B cell (primary cell): ENCODE measurements at places on chromosomes 11 and 22.
A peak's percentile ranks its signal among the peaks of the same experiment; 100 is the strongest.

DNA sequence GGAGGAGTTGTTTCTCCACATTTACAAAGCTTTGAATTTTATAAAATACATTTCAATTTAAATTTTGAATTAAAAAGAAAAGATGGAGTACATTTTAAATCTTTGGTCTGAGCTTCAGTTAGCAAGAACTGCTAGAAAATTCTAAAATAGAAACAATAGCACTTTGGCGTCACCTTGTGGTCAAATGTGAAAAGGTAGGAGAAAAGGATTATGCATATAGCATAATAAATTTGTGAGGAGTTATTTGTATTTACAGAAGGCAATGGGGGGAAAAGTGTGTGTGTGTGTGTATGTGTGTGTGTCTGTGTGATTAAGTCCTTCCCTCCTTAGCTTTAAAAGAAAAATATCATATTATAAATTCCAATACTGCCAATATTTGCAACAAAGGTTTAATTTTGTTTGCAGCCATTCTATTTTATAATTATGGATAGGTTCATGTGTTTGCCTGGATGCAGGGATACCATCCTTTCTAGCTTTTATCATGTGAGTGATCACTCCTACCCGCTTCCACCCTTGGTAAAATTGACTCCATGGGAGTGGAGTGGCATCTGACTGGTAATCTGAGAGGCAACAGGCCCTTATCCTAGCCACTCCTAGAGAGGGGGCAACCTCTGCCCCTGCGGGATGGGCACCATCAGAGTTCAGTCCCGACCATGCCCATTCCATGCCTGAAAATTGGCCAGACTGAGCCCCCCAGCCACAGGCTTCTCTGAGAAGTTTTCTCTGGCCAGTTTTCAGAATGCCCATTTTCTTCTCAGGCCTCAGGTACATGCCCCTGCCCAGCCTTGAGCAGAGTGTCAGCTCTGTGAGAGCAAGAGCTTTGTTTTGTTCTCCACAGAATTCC lies 13.6 kb upstream of the LGR4 start:
- DNase-seq = peak; percentile 63

GRCh38 chr11:111733016-111733415 lies 33.2 kb downstream of the PPP2R1B start:
- no peak for DNase-seq

DNA sequence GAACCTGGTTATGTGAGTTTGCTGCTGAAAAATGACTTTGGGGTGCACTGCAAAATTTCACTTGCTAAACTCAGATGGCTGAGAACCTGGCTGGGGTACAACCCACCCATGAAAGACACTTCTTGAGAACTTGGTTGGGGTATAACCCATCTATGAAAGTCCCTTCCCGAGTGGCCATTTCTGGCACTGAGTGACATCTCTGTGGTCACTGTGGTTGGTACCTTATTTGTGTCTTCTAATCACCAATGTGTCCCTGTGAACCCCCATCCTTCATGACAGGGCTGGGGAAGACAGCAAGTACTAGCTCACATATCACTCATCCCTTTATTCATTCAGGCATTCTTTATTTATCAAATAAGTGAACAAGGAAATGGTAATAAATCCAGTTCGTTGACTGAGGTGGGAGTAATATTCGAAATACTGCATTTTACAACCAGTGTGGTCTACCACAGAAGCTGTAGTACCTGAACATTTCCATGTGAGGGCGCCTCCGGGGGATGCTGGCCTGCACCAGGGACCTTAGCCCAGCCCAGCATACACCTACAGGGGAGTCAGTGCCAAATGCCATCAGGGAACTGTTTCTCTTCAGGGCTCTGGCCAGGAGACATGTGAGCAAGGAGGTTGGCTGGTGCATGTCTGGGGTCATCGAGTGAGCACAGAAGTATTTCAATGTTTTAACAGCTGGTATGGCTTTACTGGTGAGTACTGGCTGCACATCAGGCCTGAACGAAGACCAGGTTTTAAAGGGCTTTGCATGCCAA lies 122.1 kb downstream of the CSNK2A3 start:
- no peak for DNase-seq

DNA sequence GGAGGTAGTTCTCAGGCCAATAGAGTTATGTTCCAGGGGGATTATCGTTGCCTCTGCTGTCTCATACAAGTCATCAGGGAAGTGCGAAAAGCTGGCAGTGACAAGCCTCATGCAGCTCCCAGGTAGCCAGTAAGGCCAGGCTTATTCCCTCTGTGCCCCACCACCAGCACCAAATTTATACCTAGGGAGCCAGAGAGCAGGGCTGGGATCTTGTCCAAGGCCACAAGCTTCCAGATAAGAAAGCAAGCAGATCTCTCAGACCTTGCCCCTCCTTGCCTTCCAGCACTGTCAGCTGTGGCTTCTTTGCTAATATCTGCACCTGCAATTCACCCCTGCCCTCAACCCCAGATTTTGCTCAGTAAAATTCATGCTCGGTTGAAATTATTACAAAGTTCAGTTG lies 206.3 kb upstream of the FAT3 start:
- no peak for DNase-seq

DNA sequence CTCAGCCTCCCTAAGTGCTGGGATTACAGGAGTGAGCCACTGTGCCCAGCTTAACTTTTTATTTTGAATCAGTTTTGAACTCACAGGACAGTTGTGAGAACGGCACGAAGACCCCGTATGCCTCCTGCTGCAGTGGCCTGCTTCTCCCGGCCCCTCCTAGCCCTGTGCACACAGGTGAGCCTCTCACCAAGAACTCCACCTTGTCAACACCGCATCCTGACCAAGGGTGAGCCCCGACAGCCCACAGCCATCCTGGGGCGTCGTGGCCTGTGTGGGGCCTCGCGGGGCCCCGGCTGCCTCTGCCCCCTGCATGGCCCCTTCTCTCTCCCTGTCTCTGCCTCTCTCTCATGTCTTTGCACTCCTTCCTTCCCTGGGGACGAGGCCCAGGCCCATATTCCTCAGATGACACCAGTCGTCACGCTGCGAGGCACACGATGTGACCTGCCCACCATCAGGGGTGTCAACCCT lies 38.8 kb downstream of the GNB1L start:
- no peak for DNase-seq

DNA sequence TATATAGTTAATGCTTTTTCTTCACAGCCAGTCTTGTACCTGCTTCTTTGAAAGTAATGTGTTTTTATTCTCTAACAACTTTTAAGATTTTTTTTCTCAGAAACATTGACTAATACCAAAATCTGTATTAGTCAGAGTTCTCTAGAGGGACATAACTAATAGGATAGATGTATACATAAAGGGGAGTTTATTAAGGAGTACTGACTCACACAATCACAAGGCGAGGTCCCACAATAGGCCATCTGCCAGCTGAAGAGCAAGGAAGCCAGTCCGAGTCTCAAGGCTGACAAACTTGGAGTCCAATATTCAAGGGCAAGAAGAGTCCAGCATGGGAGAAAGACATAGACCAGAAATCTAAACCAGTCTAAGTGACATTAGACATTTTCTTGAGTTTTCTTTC lies 140.0 kb downstream of the RAB38 start:
- DNase-seq = no peak

DNA sequence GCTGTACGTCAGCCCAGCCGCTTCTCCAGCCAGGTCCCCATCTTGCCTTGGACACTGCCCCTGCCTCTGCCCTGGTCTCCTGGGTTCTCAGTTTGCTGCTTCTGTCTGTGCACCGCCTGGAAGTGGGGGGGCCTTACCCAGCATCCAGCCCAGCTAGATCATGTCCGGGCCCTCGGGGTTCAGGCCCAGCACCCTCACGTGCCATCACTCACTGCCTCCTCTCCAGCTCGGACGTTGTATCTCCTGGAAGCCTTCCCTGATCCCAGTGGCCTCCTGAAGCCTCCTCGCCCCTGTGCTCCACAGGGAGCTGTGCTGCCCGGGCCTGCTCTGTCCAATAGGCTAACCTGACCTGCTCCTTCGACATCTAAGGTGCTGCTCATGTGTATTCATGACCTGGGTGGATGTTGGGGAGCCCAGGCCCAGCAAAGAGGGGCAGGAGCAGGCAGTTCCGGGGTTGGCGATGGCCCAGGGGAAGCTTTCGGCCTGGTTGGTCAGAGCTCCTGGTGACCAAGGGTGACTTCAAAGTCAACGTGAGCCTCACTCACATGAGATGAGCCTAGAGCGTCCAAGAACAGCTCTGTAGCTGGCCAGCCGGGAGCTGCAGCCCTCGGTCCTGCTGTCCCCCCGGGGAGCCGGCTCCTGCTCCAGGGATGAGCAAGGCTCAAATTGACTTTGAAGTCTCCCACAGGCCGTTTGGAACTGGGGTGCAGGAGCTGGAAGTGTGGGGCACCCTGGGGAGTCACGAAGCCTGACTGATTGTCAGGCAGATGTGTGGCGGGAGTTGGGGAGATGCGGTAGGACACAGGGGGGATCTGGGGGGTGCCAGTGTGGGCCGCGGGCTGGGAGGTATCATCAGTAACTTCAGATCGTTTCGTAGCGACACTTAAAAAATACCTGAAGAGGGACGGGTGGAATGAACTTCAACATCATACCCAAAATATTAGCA lies 5.2 kb upstream of the ASCL2 start:
- DNase-seq = no peak

DNA sequence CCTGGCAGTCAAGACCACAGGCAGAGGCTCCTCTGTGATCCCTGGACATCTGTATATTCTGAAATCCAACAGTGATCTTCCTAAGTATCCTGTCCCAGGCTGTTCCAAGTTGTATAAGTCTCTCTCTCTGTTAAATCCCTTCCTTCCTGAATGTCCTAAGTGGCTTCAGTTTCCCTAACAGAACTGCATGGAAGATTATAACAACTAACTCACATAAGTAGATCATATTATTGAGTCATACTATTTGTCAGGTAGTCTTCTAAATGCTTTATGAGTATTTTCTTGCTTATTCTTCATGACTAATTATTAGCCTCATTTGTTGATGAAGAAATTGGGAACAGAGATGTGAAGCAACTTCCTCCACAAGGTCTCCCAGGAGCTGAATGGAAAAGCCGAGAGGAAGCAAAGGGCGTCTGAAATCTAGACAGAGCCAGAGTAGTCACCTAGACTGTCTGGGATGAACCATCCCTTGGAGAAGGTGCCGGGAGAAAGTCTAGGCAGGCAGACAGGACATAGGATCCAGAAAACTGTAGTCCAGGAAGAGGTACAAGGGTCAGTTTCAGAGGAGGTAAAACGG lies 93.2 kb upstream of the FAT3 start:
- no peak for DNase-seq

DNA sequence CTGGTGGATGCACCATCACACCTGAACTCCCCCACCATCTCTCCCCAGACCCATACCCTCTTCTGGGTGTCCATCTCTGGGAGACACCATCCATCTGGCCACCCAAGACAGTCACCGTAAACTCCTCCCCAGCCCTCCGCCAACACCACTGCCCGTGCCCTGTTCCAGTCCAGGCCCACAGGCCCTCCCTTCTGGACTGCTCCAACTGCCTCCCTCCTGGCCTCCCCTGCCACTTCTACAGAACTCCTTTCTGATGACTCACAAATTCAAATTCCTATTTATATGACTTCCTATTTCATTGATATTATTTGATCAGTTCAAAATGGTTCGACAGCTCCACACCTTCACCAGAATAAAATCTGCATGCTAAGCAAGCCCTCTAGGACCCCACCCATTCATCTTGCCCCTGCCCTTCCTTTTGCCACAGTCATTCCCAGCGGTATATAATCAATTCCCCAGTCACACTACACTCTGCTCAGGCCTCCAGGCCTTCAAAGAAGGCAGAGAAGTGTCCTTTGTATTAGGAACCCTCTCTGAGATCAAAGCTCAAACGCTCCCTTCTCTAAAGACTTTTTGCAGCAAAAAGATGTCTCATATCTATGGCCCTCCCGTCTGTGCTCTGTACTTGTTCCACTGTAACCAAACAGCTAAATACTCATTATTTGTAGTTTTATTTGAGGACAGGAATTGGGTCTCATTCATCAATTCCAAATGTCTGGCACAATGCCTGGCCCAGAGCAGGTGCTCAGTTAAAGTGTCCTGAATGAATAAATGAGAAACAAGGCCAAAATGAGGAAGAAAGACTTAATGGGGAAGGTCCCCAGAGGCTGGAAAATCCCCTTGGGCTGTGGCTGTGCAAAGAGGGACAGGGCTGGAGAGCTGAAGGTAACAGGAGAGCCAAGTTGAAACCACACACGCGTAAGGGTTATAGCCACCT lies 29.0 kb downstream of the MYH9 start:
- DNase-seq = peak; percentile 84

GRCh38 chr22:30074994-30075393 lies 5.3 kb upstream of the HORMAD2 start:
- no peak for DNase-seq

- peak; percentile 60 for DNase-seq
These were observed 12.7 kb upstream of the TMEM218 start for GRCh38 chr11:125123947-125124617.

- no peak for DNase-seq
These were observed 30.1 kb upstream of the TMEM45B start for GRCh38 chr11:129785383-129786111.

DNA sequence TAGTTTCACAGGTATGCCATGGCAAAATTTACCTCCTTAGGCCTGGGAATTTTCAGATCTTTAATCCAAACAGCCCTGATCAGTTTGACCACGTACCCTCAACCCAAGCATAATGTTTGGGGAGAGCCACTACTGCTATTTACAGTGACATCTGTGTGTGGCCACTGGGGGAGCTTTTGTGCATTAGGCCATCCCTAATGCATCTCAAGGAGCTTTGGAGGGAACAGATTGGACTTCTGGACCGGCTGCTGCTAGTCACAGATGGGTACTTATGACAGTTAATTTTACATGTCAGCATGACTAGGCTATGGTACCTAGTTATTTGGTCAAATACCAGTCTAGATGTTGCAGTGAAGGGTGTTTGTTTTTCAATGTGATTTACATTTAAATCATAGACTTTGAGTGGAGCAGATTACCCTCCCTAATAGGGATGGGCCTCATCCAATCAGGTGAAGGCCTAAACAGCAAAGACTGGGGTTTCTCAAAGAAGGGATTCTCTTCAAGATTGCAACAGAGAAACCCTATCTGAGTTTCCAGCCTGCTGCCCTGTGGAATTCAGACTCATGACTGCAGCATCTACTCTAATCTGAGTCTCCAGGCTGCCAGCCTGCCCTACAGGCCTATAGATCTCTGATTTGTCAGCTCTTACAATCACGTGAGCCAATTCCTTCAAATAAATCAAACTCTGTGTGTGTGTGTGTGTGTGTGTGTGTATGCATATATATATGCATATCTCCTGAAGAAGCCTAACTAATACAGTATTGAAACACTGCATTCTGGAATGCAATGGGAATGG lies 38.0 kb upstream of the GALNT18 start:
- no peak for DNase-seq

DNA sequence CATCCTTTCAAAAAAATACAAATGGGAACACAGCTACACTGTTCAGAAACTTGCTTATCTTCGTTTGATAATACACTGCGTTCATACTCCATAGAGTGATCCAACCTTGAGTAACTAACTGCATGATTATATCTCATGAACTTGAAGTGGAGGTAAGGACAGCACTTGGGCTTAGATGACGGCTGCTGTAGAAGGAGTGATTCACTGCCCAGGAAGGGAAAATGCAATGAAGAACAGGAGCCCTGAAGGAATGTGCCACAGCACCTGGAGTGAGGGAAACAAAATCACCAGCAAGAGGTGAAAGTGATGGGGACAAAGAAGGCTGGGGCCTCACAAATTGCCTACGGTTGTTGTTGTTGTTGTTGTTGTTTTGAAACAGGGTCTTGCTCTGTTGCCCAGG lies 44.1 kb upstream of the SC5D start:
- no peak for DNase-seq

GRCh38 chr22:17606496-17606895 lies 22.1 kb downstream of the ATP6V1E1 start:
- no peak for DNase-seq
